ENCODE measurements at places on chromosomes 13 and 19. TPM values are rescaled to one million over a fixed set of nuclear protein-coding genes. Genes with fewer than 3 reads are reported as not detected.

DNA sequence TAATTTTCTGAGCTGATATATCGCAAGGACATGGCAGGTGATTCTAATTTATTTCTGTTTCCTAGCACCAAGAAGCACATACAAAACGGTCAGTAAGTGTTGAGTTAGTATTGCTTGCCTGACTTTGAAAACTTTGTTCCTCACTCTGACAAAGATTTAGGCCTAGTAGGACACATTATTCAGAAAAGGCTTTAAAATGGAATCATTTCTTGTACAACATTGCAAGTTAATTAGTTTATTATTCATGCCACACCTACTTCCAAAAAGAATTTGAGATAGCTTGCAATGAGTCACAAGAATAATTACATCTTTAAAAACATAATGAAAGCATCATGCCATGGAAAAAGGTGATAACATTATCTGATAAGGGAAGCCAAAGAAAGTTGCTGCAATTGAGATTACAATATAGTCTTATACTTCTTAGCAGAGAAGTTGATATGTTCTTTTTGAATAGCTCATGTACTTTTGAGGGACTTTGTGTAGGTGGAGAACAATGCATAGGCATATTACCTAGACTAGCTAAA is 474.2 kb downstream of the KLF5 start:
- DNase-seq, result no peak
- no peak overlapping the region for H3K4me3 ChIP-seq
- no peaks in the 10 kb centered on the region for H3K4me1 ChIP-seq
- H3K27me3 ChIP-seq, result peaks cover 4% of the 10 kb centered on the region

GRCh38 chr13:64397701-64398100 is 2832.4 kb downstream of the PCDH9 start:
- no peak overlapping the region for H3K4me3 ChIP-seq
- DNase-seq, result no peak
- H3K36me3 ChIP-seq, result no peaks in the 10 kb centered on the region
- H3K27me3 ChIP-seq, result no peaks in the 10 kb centered on the region
- H3K4me1 ChIP-seq, result no peaks in the 10 kb centered on the region

DNA sequence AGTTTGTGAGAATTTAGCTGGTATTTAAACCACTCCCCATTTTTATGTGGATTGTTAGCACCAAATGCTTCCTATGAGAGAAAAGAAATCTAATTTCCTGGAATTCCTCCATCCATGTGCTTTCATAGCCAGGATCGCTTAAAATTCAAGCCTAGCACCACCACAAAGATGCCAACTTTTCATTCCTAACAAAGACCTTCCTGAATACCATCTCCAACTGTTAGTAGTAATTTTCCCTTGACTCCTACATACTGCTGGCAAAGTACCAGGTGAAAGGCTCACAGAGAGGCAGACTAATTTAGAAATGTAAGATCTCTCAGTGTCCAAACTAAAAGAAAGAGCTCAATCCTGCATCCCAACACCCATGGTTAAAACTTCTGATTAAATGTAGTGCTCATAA is 386.3 kb downstream of the KCTD12 start:
- DNase-seq, result no peak
- no peak overlapping the region for H3K4me3 ChIP-seq
- H3K27ac ChIP-seq, result no peak overlapping the region
- H3K36me3 ChIP-seq, result no peaks in the 10 kb centered on the region
- H3K27me3 ChIP-seq, result peaks cover 6% of the 10 kb centered on the region

GRCh38 chr13:111546921-111547675 is 226.7 kb downstream of the TEX29 start:
- H3K27ac ChIP-seq, result no peak overlapping the region
- DNase-seq, result no peak
- H3K4me1 ChIP-seq, result no peaks in the 10 kb centered on the region
- H3K27me3 ChIP-seq, result no peaks in the 10 kb centered on the region
- H3K36me3 ChIP-seq, result no peaks in the 10 kb centered on the region

DNA sequence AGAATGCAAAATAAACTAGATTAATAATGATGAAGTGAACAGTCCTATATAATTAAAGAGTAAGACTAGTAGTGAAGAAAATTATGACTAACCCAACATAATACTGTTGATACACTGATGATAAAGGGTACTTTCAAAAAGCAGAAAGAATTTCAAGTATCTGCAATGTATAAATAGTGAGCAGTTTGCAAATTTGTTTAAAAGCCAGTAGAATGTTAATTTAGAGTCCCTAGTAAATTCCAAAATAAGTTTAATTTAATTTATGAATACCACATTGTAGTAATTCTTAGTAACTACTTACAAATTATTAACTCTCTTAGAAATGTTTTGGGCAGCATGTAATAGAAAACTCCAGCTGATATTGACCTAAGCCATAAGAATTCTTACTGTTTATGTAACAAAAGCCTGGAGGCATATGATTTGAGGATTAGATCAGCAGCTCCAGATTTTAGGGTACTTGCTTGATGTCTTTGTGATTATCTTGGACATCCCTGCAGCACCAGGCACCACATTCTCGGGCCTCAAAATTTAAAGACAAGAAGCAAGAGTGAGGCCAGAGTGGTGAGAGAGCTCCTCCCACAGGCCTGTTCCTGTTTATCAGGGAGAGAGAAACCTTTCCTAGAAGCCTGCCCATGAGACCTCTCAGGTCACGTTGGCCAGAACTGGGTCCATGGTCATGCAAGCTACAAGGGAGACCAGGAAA is 67.6 kb upstream of the TDRD3 start:
- peaks cover 8% of the 10 kb centered on the region for H3K27me3 ChIP-seq
- no peak overlapping the region for H3K4me3 ChIP-seq
- H3K4me1 ChIP-seq, result no peaks in the 10 kb centered on the region
- DNase-seq, result peak; percentile 32

- no peaks in the 10 kb centered on the region for H3K27me3 ChIP-seq
- no peak overlapping the region for H3K27ac ChIP-seq
- H3K4me3 ChIP-seq, result no peak overlapping the region
Observed at GRCh38 chr13:21777813-21778212, 106.9 kb downstream of the FGF9 start.

VASP gene
- 222 TPM for total RNA-seq

ZNF549 gene
- total RNA-seq, result 7.5 TPM

LSR gene
- total RNA-seq, result 25.5 TPM

FFAR3 gene
- total RNA-seq, result not detected

DCT gene
- 0.05 TPM for total RNA-seq

KLK7 gene
- not detected for total RNA-seq

METTL21C gene
- total RNA-seq, result not detected
